Hypothalamus (tissue), 51 donors: ENCODE measurements at places on chromosomes 7 and 10.

GRCh38 chr7:38781991-38782390, 127.0 kb downstream of the VPS41 start:
- DNase-seq = no peak

DNA sequence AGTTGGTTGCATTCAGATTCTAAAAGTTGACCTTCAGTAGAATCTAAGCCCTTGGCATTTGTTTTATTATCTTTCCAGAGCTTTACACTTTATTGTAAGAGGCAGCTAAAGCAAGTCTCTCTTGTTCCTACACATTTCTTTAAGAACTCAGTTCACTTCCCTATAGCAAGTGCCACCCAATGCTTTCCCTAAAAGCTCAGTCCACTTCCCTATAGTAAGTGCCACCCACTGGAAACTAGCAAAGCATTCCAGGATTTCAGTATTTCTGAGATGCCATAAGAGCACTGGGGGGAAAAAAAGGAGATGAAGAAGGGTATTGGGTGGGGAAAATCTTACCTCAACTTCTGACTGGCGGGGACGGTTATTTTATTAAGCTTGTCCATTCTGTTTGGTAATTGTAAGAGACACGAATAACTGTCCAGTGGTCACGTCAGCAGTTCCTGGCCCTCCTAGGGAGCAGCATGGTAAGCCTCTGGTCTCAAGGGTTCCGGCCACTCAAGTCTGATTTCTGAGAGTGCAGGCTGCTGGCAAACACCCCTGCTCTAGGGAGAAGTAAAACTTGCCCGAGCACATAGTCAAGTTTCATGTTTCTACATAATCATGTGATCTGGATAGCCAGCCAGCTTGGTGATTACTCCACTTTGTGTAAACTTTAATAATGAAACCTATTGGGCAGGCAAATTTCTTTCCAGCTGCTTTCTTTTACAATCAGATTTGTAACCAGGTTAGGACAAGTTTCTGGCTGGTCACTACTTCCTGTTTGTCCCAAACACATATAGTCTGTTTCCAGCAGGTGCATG, at the start of gene BLNK:
TSS of gene BLNK (minus strand) at position 554 of the 800 bp plus-strand sequence. CDS start at position 383, 171 bp downstream.
- peak; percentile 10 for DNase-seq

- DNase-seq = peak; percentile 5
These were observed 88.6 kb downstream of the LYZL1 start for GRCh38 chr10:29377333-29377961.

DNA sequence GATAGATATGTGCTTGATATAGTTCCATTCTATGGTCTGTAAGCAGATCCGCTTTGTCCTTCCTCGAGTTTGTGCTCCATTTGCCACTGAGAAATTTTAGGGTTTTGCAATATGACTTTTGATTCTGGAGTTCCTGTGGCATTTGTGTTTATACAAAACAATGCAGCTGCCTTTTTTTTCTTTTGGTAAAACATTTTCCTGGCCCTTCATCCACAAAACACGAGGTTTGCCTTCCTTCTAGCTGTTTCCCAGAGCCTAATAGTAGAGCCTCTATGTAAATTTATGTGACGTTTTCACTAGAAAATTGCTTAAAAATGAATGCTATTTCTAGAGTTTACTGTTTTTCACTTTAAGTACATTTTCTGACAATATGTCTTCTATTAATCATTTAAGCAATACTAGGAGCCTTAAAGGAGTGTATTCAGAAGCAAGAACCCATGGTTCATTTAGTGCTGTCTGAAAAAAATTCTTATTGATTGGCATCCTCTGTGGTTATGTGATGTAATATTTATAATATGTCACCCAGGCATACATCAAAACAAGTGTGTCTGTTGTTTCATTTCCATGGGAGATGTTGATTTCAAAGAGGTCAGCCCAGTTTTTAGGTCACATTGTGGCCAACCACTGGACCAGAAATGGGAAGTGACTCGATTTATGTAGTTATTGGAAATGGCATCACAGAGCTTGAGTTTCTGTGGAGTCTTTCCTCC, 618.3 kb downstream of the LRMDA start:
- no peak for DNase-seq

- no peak for DNase-seq
These were observed 180.8 kb upstream of the TCERG1L start for GRCh38 chr10:131492211-131492857.

GRCh38 chr10:126294451-126294850, 93.8 kb downstream of the ADAM12 start:
- DNase-seq = no peak

- no peak for DNase-seq
These were observed 40.2 kb downstream of the PRKCQ start for GRCh38 chr10:6539833-6540232.

- DNase-seq = no peak
These were observed 127.8 kb downstream of the ICA1 start for GRCh38 chr7:8134089-8134733.
